Choroid plexus epithelial cell (primary cell): ENCODE measurements at places on chromosomes 2 and 18.

DNA sequence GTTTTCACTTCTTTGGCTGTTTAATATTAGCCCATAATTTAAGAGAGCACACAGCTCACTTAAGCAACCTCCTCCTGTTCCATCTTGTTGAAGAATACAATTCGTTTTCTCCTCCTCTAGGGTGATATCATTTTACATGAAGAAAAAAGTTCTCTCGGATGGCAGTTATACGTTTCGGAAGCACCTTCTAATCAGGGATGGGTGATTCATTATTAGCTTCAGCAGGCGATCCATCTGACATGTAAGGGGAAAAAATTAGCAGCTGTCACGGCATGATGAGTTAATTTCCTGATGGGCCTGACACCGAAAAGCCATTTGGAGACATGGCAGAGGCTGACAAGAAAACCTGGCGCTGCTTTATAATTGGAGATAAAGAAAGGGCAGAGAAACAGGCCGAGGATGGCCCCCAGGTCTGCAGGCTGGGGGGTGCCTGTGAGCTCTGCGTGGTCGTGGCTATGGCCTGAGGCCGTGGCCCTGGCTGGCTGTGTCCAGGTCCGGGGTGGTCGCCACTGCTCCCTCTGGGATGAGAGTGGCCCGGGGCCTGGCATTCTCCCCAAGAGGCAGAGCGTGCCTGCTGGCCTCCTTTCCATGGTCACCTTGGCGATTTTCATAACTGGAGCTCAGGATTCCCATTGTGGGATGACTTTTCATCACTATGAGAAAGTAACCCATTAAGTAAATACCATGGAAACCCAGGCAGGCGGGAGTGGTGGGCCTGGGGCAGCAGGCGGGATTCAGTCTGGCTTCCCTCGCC lies 140.1 kb downstream of the PTGR3 start:
- no peak for DNase-seq

DNA sequence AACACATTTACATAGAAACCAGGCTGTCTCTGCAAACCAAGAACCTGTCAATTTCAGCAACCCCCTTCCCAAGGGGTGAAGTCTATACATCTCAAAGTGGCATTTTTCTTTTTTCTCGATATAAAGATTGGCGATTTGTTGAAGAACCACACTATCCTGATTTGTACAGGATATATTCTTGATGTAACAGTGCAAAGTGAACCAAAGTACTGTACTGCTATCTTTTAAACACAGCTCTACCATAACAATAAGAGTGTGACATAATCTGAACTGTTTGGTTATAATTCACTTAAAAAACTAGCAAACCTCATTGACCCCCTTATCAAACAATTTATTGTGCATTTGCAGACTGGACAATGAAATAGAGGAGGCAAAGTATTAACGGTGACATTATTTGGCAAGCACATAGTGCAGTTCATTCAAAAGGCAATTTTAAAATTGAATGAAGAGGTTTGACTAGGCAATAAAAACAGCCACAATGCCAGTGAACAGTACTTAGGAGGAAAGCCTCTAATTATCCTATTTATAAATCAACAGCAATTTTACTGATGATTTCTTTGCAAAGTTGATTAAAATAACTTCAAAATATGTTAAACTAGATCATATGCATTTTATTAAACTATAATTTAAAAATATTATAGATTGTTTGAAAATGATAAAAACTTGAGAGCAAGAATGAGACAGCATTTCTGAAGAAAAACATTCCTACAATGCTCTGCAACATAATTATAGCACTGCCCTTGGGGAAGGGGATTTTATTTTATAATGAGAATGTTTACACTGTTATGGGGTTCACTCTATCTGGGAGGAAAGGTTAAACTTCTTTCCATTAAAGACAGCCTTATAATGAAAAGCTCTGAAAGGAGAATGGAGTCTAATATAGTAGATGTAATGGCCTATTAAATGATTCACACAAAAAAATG lies 440.9 kb downstream of the ZEB2 start:
- no peak for DNase-seq

DNA sequence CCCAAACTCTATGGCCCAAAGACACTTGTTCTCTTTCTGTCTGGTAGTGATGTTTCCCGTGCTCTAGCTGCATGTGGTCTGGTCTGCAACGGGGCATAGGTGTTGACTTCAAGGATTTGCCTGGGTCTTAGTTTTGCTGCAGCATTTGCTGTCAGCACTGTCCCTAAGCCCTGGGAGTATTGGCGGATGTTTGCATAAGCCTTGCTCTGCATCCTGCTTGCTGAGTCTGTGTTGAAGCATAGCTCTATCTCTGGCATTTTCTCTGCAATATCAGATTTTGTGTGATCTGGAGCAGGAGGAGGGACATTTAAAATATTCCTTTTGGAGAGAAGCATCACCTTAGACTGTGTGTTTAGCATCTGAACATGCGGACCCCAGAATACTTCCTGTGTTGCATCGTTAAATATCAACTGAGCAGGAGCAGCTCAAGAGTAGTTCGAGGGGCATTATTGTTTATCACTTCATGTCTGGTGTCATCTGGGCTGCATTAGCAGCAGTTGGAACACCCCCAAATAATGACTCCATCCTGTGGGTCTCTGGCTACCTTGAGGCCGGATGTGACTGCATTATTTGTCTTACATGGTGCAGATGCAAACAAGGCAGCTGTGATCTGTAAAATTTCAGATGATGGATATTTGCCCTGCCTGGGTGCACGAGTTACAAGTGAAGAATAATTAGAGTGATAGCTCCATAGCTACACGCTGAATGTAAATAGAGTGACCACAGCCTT lies 231.7 kb downstream of the TRIB2 start:
- DNase-seq: peak; percentile 16

DNA sequence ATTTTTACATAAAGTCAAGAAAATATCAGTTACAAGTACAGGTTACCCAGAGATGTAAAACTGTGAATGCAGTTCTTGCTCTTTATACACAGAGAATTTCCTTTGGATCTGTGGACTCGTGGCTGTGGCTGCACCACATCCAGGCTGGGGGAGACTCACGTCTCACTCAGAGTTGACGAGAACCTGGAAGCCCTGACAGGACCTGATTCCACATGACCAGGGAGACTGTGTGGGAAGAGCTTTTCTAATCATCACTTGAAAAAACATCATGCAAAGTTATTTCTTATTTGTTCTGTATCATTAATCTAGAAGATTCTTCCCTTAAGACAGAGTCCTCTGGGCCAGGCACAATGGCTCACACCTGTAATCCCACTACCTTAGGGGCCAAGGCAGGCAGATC lies 1159.0 kb downstream of the RPIA start:
- no peak for DNase-seq

DNA sequence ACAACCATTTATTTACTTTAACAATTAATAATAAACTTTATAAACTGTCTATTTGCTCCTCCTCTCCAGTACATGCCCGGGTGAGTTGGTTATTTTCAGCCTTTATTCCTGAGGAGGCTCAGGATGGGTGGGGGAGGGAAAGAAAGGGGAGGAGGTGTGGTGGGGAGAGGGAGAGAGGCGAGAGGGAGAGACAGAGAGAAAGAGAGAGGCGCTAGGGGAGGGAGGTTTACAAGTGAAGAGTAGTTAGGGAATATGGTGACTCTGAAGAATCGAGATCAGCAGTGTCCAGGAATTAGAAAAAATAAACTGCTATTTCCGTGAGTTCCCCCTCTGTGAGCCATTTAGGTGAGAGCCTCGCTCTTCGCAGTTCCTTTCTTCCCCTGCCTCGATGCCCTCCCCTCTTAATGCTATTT lies 138.9 kb downstream of the MEIS1 start:
- no peak for DNase-seq

DNA sequence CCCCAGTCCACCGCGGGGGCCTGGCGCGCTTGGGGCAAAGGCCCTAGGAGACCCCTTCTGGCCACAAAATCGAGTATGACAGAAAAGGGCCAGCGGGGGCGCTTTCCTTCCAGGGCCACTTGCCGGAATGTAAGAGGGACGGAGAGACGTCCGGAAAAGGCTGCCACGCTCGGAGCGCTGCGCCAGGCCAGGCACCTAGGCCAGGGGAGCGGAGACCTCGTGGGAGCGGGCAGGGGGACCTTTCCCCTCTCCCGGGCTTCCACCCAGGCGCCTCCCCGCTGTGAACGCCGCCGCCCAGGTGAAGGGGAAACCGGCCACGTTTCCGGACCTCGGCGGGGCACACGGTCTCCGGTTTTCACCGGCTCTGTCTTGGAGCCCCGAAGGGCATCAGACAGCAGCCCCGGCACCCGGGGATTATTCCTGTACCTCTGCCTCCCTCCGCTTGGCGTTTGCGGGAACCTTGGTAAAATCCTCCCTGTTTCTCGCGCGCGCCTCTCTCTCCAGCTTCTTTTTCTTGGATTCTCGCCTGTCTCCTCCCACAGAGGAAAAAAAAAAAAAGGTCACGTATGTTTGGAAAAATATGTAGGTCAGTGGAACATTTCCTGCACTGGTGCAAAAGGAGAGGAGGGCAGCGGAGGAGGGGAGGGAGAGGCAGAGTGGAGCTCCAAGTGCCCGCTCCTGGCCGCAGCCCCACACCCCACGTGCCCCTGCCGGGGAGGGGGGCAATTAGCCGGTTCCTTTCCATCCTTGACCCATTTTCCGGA lies 1.2 kb upstream of the NPAS2 start:
- peak; percentile 81 for DNase-seq

- DNase-seq: peak; percentile 67
Observed at GRCh38 chr2:74991977-74992376, 33.5 kb downstream of the POLE4 start.

DNA sequence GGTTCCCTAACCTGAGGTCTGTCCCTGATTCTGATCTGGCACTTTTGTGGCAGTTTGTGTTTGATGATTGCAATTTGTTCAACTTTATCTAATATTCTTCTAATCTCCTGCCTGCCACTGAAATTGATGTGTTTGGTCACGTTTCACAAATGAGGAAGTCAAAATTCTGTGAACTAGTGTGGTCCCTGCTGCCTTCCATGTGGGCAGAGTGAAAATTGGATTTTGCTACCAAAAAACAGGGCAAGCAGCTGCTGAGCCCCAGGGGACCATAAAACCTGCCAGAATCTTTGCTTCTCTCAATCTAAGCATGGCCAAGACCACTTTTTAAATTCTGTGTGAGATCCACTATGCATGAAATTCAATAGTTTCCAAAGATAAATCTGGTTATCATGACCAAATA lies 195.5 kb upstream of the CYRIA start:
- DNase-seq: no peak

DNA sequence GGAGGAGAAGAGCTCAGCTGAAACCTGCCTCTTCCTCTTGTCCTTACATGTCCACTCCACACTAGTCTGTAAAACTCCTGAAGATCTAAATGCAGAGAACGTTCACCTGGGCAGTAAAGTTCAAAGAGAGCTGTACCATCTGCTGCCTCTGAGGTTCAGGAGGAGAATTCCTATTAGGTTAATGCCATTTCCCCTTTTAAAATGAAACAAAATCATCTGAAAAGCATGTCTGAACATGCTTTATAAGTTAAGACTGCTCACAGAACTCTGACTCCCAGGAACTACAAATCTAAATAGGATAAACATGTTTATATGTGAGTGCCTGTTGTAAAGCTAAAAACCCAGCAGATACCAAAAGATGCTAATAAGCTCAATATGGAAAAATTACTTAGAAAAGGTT lies 164.4 kb downstream of the AFF3 start:
- DNase-seq: no peak

DNA sequence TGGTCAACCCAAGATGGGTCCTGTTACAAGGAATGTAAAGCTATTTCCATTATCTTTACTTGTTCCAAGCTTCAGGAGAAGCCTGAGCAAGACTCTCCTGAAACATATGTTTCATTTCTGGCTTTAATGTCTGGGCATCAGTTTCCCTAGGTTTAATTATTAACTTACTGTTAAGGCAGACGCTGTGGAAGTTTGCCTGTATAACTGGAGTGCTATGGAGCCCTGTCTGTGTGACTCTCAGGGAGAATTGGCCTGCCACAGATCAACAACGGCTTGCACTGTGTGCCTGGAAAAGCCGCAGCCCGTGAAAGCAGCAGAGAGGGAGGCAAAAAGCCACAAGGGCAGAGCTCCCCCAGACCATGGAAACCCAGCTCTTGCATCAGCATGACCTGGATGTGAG lies 22.1 kb upstream of the LONRF2 start:
- DNase-seq: no peak

DNA sequence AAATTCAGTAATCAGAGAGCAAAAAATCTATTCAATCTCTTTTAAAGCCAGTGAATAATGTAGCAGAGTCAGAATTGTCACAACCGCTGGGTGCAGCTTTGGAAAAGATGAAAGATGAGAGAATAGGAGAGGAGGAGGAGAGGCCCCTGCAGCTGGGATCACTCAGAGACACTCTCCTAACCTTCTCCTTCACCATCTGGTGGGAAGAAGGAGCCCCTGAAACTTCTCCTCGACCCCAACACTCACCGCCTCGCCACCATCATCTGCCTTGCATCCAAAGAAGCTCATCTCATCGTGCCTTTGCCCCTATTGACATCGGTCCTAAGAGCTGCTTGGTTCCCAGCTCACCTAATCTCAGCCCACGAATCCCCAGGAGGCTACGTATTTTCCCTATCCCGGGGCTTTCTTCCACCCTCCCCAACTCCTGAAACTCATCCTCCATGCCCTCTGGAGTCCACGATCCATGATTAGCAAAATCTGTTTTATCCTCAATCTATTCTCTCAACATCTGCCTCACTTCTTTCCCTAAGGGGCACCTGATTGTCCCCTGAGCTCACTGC lies 58.5 kb downstream of the PKDCC start:
- DNase-seq: no peak

- DNase-seq: no peak
Observed at GRCh38 chr2:216002101-216002678, 11.2 kb downstream of the MREG start.

DNA sequence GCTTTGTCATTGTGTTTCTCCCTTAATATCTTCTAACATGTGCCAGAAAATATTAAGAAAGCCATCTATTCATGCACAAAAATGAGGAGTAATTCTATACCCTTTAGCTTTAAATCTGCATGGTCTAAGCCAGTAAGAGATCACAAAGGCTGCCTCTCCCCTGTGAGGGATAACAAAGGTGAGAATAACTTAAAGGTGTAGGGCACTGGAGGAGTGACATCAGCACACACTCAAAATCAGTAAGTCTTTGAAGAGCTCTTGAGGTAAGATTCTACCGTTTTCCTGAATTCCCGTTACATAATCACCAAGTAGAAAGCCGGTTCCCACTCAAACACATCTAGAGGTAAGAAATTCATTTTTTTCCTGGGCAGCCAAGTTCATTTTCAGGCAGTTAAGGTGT lies 123.9 kb upstream of the SULT1C3 start:
- no peak for DNase-seq

DNA sequence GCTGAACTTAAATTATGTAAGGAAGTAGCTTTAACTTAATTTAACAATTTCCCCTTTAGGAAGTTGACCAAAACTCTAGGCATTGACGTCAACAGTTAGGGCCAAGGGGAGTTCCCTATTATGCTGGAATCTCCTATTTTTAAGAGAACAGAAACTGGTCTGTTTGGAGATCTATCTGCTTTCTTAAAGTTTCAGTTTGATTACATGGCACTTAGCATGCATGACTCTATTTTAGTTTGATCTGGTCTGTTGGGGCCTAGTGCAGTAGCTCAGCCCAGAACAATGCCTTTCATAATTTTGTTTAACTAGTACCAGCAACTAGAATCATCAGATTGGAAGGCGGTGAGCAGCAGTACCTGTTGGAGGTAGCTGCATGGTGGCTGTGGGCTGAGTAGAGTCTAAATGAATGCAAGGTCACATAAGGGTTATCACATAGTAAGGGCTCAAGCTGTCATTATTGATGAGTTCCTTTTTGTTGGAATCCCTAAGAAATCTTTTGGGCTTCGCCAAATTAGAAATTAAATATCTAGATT lies 60.5 kb upstream of the ZNG1B start:
- no peak for DNase-seq
